ENCODE measurements at places on chromosomes 7 and 10. TPM values are rescaled to one million over a fixed set of nuclear protein-coding genes. Genes with fewer than 3 reads are reported as not detected.
A peak's percentile ranks its signal among the peaks of the same experiment; 100 is the strongest.

Gene DMTF1
- 82.9 TPM for total RNA-seq

Gene STEAP1B
- 1.3 TPM for total RNA-seq

Gene CFAP69
- 1.1 TPM for total RNA-seq

Gene ETV1
- total RNA-seq: 15.2 TPM

Gene RTKN2
- total RNA-seq: 2.4 TPM

Gene STAMBPL1
- total RNA-seq: 4.5 TPM

Gene PDCD4
- 106 TPM for total RNA-seq

Gene CISD1
- total RNA-seq: 29.9 TPM

Gene SEMA3A
- 3.7 TPM for total RNA-seq

Gene PRSS37
- total RNA-seq: not detected

Gene MAGI2
- 10.7 TPM for total RNA-seq

Gene PPP1R9A
- total RNA-seq: 4.4 TPM

Gene OGDHL
- total RNA-seq: 1.7 TPM

Gene GPC2
- 8.1 TPM for total RNA-seq

Gene ANKRD2
- total RNA-seq: not detected

DNA sequence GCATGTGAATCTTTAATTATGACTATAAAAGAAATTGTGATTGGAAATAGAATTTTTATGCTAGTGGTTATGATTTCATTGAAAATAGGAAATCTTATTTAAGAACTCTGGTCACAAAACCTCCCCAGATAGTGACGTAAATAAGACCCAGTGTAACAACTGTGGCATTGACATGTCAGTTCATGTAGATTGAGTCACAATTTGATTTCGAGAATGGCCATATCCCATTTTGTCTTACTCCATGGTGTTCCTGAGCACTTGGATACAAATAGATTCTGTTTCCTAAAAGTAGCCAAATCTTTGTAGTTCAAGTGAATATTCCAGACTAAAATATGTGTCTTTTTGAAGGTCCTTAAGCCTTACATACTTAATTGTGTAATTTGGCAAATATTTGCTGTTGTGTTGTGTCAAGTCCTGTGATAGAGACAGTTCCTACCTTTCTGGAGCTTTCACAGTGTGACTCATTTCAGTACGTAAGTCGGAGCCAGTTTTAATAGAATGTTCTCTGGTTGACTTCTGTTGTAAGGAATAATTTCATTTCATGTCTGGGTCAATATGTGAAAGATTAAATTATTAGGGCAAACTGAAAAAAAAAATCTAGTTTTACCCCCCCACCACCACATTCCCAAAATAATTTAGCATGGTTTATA, 37.1 kb upstream of the TOMM7 start:
- DNase-seq: no peak

- DNase-seq: no peak
Measured at GRCh38 chr7:94897541-94897940, 9.9 kb upstream of the PPP1R9A start.

- no peak for DNase-seq
Measured at GRCh38 chr10:12390733-12391132, 41.4 kb downstream of the CAMK1D start.

DNA sequence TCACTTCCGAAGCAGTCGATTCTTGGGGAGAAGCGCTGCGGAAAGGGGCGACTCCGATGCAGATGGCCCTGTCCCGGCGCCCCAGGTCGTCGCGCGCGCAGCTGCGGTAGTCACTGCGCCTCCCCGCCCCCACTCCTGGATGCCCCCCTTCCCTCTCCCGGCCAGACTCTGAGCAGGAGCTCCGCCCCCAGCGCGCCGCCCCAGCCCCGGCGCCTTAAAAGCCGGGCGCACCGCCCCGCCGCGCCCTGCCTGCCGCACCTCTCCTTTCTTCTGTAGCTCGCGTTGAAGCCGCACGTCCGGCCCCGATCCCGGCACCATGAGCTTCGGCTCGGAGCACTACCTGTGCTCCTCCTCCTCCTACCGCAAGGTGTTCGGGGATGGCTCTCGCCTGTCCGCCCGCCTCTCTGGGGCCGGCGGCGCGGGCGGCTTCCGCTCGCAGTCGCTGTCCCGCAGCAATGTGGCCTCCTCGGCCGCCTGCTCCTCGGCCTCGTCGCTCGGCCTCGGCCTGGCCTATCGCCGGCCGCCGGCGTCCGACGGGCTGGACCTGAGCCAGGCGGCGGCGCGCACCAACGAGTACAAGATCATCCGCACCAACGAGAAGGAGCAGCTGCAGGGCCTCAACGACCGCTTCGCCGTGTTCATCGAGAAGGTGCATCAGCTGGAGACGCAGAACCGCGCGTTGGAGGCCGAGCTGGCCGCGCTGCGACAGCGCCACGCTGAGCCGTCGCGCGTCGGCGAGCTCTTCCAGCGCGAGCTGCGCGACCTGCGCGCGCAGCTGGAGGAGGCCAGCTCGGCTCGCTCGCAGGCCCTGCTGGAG, at the start of gene INA:
Gene INA, plus strand, starts transcription at position 243 of the 817 bp plus-strand sequence. Its CDS starts 74 bp downstream, at position 317.
- DNase-seq: no peak

DNA sequence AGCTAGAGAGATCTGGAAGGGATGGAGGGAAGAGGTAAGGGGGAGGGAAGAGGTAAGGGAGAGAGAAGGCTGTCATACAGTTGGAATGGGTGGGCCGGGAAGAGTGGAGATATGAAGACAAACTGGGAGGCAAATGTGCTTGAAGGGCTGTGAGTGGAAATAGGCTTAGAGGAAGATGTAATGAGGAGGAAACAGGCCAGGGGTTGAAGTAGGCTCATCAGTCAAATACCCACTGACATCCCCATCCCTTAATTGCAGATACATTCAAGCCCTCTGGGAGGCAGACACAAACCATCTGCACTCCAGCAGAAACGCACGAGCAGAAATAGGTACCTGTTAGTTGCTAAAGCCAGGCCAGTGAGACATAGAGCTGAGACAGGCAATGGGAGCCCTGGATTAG, 2.1 kb downstream of the SYNPO2L start:
- no peak for DNase-seq

GRCh38 chr10:100579261-100580090, 43.7 kb downstream of the HIF1AN start:
- DNase-seq: peak; percentile 49

GRCh38 chr10:29081951-29082685, 206.8 kb upstream of the LYZL1 start:
- no peak for DNase-seq

DNA sequence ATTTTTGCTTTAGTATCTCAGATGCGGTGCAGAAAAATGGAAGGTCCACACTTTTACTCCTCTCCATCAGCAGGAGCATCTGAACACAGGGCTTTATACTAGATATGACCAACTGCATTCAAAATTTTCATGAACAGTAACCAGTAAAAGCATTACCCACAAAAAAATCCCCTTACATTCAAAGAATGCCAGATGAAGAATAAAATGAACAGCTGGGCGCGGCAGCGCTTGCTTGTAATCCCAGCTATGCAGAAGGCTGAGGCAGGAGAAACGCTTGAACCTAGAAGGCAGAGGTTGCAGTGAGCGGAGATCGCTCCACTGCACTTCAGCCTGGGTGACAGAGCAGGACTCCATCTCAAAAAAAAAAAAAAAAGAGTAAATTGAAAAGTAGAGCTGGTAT, 3.1 kb downstream of the SAR1A start:
- DNase-seq: no peak

- DNase-seq: no peak
Measured at GRCh38 chr10:106111246-106111645, 1053.3 kb downstream of the SORCS1 start.

DNA sequence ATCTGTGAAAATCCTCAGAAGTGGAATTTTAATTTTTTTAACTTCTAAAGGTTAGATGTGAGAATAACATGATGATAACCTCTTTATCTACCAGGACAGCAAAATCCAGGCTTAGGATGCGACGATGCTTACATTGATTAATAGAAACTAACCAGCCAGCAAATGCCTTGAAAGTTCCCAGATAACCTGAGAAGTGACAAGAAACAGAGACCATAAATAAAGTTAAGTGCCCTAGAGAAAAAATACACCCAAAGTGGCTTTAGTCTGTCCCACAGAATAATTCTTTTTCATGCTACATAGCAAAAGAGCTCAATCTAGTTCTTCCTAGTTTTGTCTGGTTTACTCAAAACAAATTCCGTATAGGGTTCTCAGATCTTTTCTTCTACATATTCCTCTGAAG, 262.7 kb downstream of the WDR11 start:
- DNase-seq: no peak

DNA sequence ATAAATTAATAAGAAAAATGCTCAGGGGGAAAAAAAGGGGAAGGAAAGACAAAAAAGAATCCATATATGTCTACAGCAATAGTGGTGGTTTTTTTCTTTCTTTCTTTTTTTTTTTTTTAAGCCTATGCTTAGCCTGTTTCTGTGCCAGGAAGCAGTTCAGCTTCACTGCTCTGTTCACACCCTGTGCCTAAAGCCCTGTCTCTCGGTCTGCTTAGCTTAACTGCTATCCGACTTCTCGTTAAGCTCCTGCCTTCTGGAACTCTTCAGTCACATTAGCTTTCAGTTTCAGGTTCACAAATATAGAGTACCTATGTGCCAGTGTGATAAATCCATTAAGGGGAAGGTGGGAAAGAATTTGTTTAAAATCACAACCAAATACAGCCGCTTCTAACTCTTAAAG, 26.5 kb upstream of the NRG3 start:
- DNase-seq: no peak

DNA sequence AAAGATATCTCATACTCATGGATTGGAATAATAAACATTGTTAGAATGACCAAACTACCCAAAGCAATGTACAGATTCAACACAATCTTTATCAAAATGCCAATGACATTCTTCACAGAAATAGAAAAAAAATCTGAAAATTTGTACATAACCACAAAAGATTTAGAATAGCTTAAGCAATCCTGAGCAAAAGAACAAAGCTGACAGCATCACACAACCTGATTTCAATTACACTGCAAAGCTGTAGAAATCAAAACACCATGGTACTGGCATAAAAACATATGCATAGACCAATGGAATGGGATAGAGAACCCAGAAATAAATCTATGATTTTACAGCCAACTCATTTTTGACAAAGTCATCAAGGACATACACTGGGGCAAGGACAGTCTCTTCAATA, 130.0 kb upstream of the TMEM72 start:
- DNase-seq: no peak

DNA sequence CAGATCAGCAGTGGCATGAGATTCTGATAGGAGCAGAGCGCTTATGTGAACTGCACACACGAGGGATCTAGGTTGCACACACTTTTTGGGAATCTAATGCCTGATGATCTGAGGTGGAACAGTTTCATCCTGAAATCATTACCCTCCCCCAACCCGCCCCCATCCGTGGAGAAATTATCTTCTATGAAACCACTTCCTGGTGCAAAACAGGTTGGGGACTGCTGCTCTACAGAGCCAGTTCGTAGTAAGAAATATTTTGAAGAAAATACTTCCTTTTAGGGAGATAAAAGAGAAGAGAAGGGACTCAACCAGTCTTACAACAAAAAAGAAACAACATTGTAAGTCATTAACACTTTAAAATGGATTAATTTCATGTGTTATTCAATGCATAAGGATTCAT, 1308.2 kb downstream of the GATA3 start:
- no peak for DNase-seq

- DNase-seq: no peak
Measured at GRCh38 chr10:21359202-21359601, 166.3 kb downstream of the SKIDA1 start.

GRCh38 chr10:454860-455259, 234.6 kb downstream of the DIP2C start:
- DNase-seq: no peak

GRCh38 chr10:84493951-84494848, 165.8 kb downstream of the CCSER2 start:
- DNase-seq: no peak

DNA sequence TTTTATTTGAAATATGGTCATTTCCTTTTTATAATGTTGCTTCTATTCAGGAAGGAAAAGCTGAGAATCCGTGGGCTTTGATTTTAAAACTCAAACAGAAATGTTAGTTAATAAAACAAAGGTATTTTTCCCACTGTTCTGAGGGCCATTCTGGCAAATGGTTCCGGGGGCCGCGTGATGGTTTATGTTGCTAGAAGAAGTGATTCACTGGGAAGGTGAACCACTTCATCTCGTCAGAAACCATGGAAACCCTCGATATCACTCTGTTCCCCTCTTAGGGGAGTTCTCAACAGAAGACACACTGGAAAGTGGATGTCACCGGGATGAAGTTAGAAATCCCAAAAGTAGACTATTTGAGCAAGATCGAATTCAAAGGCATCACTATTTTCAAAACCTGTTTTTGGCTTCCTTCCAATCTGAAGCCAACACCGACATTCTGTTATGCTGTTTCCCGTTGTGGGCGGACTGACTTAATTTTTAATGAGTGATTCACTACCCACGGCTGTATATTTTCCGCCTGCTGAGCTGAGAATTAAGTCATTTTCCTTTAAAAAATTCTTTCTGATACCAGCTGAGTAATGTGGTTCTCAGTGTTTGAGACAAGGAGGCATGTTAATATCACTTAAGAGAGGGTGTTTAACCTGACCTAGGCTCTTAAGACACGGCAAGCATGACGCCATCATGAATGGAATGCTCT, 84.1 kb downstream of the PTPRE start:
- no peak for DNase-seq

- DNase-seq: no peak
Measured at GRCh38 chr10:35827783-35828182, 185.7 kb upstream of the FZD8 start.

DNA sequence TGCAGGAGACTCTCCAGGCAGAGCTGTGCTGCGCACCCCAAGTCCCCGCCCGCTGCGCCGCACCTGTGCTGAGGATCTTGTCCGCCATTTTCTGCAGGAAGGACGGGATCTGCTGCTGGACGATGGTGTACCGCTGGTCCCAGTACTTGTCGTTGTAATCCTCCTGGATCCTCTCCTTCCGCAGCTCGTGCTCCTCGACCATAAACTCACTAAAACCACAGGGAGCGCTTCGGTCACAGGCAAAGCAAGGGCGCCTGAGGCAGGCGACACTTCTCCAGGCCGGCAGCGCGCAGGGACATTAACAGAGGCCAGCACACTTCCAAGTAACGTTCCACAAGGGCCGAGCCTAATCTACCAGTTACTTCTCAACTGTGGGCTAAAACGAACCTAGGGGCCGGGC, 13.1 kb upstream of the ADAM8 start:
- DNase-seq: no peak

Data from osteocyte (in vitro differentiated cells).